Tibial nerve (tissue), 4 donors: ENCODE measurements at places on chromosomes 2 and 18.

DNA sequence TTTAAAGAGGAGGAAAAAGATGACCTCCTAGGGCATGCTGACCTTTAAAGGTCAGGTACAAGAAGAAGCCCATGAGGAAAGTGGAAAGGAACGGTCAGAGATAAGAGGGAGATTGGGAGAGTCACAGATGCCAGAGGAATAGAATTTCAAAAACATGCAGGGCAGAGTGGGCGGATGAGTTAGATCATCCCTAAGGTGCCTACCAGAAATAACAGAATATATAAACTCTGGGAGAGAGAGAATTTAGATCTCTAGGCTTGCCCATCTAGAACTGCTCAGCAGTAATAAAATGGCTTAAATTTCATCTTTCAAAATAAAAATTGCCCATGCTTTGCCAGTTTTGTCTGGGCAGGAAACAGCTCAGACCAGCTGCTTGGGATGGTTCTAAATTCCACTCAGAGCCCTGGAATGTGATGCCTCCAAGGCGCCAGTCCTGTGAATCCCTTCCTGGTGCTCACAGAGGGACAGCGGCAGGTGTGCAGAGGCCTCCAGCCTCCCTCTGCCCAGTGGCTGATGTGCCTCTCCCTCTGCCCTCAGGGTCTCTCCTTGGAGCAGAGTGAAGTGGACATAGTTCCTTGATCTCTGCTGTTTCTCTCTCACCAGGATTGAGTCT lies 130.9 kb downstream of the ANTXR1 start:
- no peak for DNase-seq

DNA sequence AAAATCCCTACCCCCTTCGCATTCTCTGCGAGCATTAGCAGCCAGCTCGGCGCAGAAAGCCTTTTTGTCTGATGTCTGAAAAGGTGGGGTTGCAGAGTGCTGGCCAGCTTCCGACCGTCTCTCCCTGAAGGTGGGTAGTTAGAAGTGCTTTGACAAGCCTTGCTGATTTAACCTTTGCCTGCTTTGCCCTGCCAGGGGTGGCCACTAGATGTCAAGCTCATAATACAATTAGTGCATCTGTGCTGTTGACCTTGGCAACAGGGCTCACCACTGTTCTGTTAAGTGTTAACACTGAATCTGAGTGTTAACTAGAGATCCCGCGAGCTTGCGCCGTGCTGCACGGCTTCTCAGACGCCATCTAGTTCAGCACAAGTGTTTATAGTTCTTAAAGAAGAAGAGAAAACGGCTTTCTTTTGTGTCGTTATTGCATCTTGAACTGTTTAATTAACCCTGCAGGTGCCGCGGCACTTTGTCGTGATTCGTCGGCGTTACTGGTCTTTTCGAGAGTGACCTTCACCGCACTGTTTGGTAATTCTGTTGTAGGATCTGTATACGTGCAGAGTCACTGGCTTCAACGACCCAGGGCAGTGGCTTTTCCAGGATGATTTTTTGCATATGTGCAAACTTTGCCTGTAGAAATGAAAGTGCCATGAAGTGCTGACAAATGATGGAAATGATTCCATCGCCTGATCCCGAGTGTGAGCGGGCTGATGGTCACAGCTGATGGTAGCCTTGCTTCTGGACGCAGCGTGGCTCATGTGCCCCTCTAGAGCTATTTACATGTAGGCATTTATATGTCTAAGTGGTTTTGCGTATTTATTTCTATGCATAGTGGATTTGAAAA lies 5.5 kb downstream of the SALL3 start:
- DNase-seq, result no peak

DNA sequence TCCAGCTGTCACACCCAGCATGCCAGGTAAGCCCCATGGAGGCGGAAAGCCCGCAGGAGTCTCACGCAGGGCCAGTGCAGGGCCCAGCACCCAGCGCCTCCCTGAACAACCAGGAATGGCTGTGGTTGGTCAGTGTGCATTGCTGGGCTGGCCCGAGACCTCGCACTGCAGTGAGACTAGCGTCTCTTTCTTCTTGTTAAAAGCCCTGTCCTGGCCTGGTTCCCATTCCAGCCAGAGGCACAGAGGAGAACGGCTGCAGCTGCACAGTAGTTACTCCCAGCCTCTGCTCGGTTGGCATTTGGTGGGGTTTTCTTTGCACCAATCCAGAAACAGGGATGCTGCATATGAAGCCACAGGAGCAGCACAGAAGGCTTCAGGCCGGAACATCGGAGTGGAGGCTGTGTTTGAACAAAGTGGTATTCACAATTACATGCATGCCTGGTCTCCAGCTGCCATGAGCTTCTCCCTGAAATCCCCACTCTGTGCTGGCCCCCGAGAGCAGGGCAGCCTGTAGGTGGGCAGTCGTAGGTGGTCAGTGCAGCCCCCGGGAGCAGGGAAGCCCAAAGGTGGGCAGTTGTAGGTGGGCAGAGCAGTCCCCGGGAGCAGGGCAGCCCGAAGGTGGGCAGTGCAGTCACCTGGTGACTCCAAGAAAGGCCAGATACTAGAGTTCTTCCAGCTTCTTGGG lies 163.7 kb upstream of the PXDN start:
- no peak for DNase-seq

DNA sequence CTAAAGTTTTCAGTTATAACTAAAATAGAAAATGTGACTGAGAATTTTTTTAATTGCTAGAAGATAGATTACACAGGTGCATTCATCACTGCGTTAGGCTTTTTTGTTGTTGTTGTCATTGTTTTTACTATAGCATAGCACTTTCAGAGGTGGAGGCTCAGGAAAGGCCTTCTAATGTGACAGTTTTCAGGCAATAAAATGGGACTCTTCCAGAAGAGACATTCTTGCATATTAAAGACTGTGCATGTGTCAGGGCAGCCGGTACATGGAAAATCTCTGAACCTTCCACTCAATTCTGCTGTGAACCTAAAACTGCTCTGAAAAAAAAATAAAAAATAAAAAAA lies 175.2 kb downstream of the METTL4 start:
- no peak for DNase-seq

DNA sequence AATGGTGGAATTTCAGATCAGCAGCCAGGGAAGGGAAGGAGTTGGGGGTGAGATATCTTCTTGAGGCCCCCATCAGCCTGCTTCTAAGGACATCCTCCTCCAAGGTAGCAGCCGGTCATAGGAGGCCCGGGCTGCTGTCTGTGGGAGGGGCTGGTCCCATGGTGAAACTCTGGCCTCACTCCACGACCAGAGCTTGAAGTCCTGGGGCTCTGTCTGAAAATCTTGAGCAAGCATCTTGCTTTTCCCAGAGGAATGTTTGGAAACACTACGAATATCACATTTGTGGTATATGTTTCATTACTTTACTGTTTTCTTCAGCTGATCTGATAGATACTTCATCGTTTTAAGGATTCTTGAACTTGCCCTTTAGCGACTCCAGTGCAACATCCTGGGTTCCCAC lies 103.7 kb downstream of the CTAGE1 start:
- no peak for DNase-seq

- DNase-seq, result no peak
These were observed 133.7 kb downstream of the ALPK2 start for GRCh38 chr18:58495207-58495606.
